Activated T-helper 9 cell treated with anti-CD3 and anti-CD28 coated beads, Interleukin-2, amount 50 U/mL, for 16 hours (primary cell): ENCODE measurements at places on chromosomes 5 and 9.

DNA sequence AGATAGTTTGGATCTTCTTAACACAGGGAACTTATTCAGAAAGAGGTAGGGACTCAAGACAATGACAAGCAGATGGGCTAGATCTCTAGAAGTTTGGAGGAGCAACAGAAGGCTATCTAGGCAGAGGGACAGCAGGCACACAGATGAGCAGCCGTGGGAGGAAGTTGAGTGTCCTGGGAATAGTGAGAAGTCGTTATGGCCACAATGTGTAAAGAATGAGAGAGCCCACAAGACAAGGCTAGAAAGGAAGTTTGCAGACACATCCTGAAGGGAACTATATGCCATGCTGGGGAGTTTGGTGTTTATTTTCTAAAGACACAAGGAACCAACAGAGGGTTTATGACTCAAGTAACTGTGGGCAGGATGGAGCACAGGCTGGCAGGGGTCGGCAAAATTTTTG is 160.6 kb downstream of the PALM2AKAP2 start:
- DNase-seq, result no peak

DNA sequence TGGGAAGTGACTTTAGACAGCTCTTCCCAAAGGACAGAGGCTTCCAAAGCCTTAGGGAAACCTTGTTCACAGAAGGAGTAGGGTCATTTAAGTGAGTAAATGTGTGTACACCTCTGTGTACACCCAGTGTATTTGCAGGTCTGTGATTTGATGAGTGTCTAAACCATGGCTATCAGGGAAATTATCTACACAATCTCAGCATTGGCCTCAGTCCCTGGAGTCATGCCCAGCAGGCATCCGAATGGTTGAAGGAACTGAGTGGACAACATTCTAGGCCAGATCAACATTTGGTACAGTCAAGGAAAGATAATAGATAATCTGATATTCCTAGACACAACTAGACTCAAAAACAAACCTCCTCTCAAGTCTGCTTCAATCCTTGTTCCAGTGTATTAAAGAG is 258.4 kb upstream of the DAPK1 start:
- no peak for DNase-seq

DNA sequence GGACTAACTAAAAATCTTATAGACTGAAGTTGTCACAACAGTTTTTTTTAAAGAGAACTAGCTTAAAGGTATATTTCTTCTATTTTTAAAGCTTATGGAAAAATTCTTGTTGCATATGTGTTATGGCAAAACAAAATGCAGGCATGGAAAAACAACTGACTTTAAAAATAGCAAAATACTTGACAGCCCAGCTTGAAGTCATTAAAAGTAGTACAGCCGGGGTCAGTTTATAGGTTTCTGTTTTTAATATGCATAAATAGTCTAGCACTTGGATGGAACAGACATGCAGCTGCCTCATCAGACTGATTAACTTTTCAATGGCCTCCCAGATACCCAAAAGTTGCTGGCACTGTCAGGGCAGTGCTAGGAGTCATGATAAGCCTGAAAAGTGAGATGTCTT is 22.3 kb upstream of the ARL15 start:
- no peak for DNase-seq

DNA sequence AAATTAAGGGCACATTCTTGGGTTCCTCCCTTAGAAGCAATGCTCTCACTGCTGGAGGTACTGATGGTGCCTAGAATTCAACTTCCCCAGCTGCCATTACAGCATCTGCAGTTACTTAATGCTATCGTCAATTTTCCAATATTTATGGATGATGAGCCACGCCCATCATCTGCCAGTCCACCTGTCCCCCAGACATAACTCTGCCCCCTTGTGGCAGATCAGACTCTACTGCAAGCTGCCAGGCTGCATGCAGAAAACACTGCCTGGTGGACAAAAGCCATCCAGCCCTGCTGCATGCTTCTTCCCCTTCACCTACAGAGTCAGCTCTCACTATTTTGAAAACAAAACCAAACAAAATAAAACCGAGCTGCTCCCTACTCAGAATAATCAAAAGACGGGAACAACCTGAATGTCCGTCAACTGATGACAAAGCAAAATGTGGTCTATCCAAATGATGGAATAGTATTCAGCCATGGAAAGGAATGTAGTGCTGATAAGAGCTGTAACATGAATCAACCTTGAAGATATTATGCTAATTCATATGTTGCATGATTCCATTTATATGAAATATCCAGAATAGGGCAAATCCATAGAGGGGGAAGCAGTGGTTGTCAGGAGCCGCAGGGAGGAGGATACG is 66.4 kb downstream of the RETREG1 start:
- no peak for DNase-seq

- peak; percentile 59 for DNase-seq
Measured at GRCh38 chr9:89418882-89419640, 78.9 kb downstream of the SEMA4D start.

- no peak for DNase-seq
Measured at GRCh38 chr5:125336401-125336800, 590.0 kb upstream of the ZNF608 start.
